ENCODE measurements at places on chromosomes 13 and 19. TPM values are rescaled to one million over a fixed set of nuclear protein-coding genes. Genes with fewer than 3 reads are reported as not detected.

- peaks cover 26% of the 10 kb centered on the region for H3K27me3 ChIP-seq
- peak overlapping the region; percentile 64 for H3K4me3 ChIP-seq
- H3K27ac ChIP-seq: no peak overlapping the region
- peaks cover 50% of the 10 kb centered on the region for H3K4me1 ChIP-seq
- DNase-seq: peak; percentile 41
Measured at GRCh38 chr19:10295847-10296591, 6.3 kb downstream of the ICAM5 start.

DNA sequence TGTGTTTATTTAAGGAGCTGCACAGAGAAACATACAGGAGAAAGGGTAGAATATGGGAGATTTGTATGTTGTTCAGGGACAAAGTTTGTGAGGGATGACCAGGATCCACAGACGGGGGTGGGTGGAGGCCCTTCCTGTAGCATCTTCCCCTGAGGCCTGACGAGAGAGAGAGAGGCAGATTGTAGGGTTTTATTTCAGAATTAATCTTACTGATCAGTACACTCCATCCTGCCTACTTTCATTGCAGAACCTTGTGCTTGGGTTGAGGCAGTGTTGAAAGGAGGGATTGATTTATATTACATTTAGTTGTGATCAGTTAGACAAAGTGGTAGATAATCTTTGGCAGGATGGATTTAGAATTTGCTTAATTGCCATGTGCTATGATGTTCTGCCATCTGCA lies 39.6 kb downstream of the MTUS2 start:
- peaks cover 2% of the 10 kb centered on the region for H3K27me3 ChIP-seq
- H3K36me3 ChIP-seq: no peaks in the 10 kb centered on the region
- no peak overlapping the region for H3K27ac ChIP-seq
- no peak for DNase-seq
- H3K4me3 ChIP-seq: no peak overlapping the region
- H3K4me1 ChIP-seq: no peaks in the 10 kb centered on the region

GRCh38 chr19:7539827-7540425 lies 4.4 kb downstream of the PNPLA6 start:
- peaks cover 5% of the 10 kb centered on the region for H3K36me3 ChIP-seq
- H3K4me3 ChIP-seq: no peak overlapping the region
- no peak overlapping the region for H3K27ac ChIP-seq

- no peak overlapping the region for H3K27ac ChIP-seq
- no peak for DNase-seq
- no peak overlapping the region for H3K4me3 ChIP-seq
- H3K36me3 ChIP-seq: no peaks in the 10 kb centered on the region
- H3K27me3 ChIP-seq: no peaks in the 10 kb centered on the region
Measured at GRCh38 chr13:111791131-111791530, 275.8 kb upstream of the SOX1 start.

DNA sequence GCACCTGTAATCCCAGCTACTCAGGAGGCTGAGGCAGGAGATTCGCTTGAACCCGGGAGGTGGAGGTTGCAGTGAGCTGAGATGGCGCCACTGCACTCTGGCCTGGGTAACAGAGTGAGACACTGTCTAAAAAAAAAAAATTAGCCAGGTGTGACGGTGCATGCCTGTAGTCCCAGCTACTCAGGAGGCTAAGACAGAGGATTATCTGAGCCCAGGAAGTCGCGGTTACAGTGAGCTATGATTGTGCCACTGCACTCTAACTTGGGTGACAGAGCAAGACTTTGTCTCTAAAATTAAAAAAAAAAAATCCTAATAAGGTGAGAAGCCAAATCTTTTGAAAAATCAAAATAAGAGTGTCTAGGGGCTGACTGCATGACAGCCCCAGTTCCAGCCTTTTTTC lies 9.7 kb upstream of the CEBPA start:
- peaks cover 16% of the 10 kb centered on the region for H3K27me3 ChIP-seq
- no peaks in the 10 kb centered on the region for H3K4me1 ChIP-seq
- no peaks in the 10 kb centered on the region for H3K36me3 ChIP-seq
- DNase-seq: no peak
- H3K27ac ChIP-seq: no peak overlapping the region

- H3K4me3 ChIP-seq: no peak overlapping the region
- H3K27ac ChIP-seq: no peak overlapping the region
- DNase-seq: no peak
- peaks cover 27% of the 10 kb centered on the region for H3K36me3 ChIP-seq
- no peaks in the 10 kb centered on the region for H3K27me3 ChIP-seq
Measured at GRCh38 chr19:48154003-48154402, 16.1 kb downstream of the LIG1 start.

DNA sequence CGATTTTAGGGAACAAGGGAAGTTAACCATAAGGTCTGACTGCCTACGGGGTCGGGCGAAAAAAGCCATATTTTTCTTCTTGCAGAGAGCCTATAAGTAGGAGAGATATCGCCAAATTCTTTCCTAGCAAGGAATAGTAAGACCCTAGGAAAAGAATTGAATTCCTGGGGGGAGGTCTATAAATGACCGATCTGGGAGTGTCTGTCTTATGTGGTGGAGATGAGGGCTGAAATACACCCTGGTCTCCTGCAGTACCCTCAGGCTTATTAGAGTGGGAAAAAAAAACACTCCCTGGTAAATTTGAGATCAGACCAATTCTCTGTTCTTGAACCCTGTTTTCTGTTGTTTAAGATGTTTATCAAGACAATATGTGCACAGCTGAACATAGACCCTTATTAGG lies 447.5 kb upstream of the ATXN8OS start:
- DNase-seq: no peak
- H3K4me3 ChIP-seq: no peak overlapping the region
- no peaks in the 10 kb centered on the region for H3K4me1 ChIP-seq
- no peaks in the 10 kb centered on the region for H3K27me3 ChIP-seq
- no peak overlapping the region for H3K27ac ChIP-seq
- H3K36me3 ChIP-seq: no peaks in the 10 kb centered on the region

The HPN gene
- not detected for polyA plus RNA-seq

The MBD3L2 gene
- polyA plus RNA-seq: not detected

The CEACAM16 gene
- not detected for polyA plus RNA-seq
